CD14-positive monocyte (primary cell): ENCODE measurements at places on chromosomes 16 and 17. TPM values are rescaled to one million over a fixed set of nuclear protein-coding genes. Genes with fewer than 3 reads are reported as not detected.
A peak's percentile ranks its signal among the peaks of the same experiment; 100 is the strongest.

- H3K27ac ChIP-seq: no peak overlapping the region
- H3K4me1 ChIP-seq: no peaks in the 10 kb centered on the region
- DNase-seq: no peak
- no peaks in the 10 kb centered on the region for H3K36me3 ChIP-seq
Measured at GRCh38 chr17:46868689-46869187, 17.4 kb downstream of the WNT9B start.

- no peak overlapping the region for H3K27ac ChIP-seq
- H3K4me3 ChIP-seq: no peak overlapping the region
- H3K27me3 ChIP-seq: no peaks in the 10 kb centered on the region
- no peak for DNase-seq
- H3K36me3 ChIP-seq: no peaks in the 10 kb centered on the region
Measured at GRCh38 chr17:79452706-79453105, 158.1 kb downstream of the RBFOX3 start.

DNA sequence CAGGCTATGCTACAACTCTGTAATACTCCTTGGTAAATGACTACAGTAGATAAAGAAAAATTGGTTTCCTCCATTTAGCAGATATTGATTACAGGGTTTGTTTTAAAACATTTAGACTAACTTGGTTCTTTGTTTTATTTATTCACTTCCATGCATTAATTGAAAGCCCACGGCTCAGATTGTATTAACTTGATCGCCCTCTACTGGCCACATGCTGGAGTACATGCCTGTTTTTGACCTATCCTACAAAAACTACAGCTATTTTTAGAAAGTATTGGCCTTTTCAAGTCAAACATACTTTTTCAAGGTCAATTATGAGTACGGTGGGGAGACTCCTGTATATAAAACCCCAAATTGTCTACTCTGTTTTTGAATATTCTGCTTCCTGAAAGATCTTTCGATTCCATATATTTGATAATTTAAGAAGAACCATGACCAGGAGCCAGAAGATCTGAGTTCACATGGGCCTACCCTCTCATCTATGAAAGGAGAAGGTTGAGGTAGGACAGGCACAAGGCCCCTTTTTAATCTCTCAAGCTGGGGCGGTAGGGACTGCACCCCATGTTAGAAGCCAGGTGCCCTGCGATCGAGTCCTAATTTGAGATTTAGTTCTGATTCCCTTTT lies 51.8 kb downstream of the CA10 start:
- no peaks in the 10 kb centered on the region for H3K27me3 ChIP-seq
- DNase-seq: peak; percentile 9
- H3K36me3 ChIP-seq: no peaks in the 10 kb centered on the region
- no peak overlapping the region for H3K27ac ChIP-seq
- H3K4me3 ChIP-seq: no peak overlapping the region
- H3K4me1 ChIP-seq: no peaks in the 10 kb centered on the region

- no peak overlapping the region for H3K27ac ChIP-seq
- H3K4me3 ChIP-seq: no peak overlapping the region
Measured at GRCh38 chr16:53476867-53477266, 26.1 kb downstream of the AKTIP start.

Gene CFDP1
- polyA plus RNA-seq: 19.0 TPM
